Renal cortex interstitium (tissue), 15 donors: ENCODE measurements at places on chromosomes 4 and X. TPM values are rescaled to one million over a fixed set of nuclear protein-coding genes. Genes with fewer than 3 reads are reported as not detected.

- DNase-seq: no peak
Measured at GRCh38 chr4:153713866-153714646, 30.0 kb downstream of the TLR2 start.

MAGEB17 gene
- not detected for polyA plus RNA-seq

GRCh38 chrX:68932611-68933010 lies 103.8 kb downstream of the EFNB1 start:
- DNase-seq: no peak

GLRA2 gene
- polyA plus RNA-seq: 0.19 TPM

BEX5 gene
- polyA plus RNA-seq: 10.4 TPM

PLAC8 gene
- polyA plus RNA-seq: 4.2 TPM

GRCh38 chrX:46713672-46714490 lies 45.0 kb downstream of the SLC9A7 start:
- DNase-seq: no peak

- no peak for DNase-seq
Measured at GRCh38 chr4:14096396-14096965, 469.0 kb upstream of the BOD1L1 start.

DNA sequence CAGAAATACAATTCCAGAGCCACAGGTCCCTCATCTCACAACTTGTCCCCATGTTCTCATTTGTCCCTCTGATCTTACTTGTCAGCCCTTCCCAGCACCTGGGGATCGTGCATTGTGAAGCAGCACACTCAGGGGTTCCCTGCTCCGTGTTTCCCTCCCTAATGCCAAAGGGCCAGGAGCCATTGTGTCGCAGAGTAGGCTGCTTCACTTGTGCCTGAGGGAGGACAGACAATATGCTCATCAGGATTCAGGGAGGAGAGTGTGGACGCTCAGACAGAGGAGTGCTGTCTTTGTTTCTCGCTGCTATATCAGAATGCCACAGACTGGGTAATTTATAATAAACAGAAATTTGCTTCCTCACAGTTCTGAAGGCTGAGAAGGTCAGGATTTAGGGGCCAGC lies 315.3 kb downstream of the TRIML1 start:
- DNase-seq: no peak

- no peak for DNase-seq
Measured at GRCh38 chr4:10728016-10728415, 43.4 kb upstream of the CLNK start.
